ENCODE measurements at places on chromosomes 6 and 20.

- DNase-seq, result no peak
These were observed 151.0 kb upstream of the SMLR1 start for GRCh38 chr6:130676077-130676772.

GRCh38 chr6:108260126-108260808 lies 573 bp downstream of the SNX3 start:
- DNase-seq, result peak; percentile 41

- no peak for DNase-seq
These were observed 178.2 kb upstream of the HS3ST5 start for GRCh38 chr6:114520976-114521375.

DNA sequence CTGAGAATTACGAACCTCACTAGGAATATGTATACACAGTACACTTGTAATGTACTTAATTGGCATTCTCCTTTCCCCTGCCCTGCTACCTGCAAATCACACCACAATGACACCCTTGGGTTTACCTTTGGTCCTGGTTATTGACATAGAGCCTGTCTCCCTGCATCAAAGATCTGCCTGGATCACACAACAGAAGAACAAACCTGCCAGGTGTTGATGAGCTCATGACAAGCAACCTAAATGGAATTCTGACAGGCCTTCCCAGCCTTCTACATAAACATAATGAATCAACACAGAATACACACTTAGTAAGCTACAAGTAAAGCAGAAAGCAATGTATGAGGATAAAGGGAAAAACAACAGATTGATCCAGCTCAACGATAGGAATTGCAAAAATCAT lies 95.6 kb downstream of the HDGFL1 start:
- DNase-seq, result no peak

DNA sequence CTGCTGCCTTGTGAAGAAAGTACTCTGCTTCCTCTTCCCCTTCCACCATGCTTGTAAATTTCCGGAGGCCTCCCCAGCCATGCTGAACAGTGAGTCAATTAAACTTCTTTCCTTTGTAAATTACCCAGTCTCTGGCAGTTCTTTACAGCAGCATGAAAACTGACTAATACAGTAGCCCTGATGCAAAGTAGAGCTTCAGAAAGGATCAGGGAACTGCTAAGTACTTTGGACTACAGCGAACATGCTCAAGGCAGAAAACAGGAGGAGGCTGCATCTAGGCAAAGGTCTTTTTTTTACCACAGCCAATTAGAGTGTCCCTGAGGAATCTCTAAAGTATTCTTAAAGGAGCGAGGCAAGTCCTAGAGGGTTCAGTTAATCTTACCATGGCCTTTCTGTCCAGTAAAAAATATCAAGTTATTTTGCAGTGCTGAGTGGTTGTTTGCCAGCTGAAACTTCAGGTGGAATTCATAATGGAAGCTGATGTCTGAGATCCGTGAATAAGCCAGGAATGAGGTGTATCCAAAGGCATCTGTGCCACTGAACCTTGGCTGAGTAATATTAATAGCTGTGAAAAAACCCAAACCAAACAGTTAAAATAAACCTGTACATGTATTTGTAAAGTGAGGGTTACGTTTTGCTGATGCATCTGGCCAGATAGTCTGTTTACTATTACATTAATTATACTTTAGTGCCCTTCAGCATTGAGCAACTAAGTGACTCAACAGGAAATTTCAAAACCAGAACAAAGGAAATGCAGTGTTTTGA lies 170.4 kb downstream of the PHF3 start:
- peak; percentile 79 for DNase-seq

GRCh38 chr6:95589826-95590570 lies 12.7 kb downstream of the MANEA start:
- DNase-seq, result no peak

DNA sequence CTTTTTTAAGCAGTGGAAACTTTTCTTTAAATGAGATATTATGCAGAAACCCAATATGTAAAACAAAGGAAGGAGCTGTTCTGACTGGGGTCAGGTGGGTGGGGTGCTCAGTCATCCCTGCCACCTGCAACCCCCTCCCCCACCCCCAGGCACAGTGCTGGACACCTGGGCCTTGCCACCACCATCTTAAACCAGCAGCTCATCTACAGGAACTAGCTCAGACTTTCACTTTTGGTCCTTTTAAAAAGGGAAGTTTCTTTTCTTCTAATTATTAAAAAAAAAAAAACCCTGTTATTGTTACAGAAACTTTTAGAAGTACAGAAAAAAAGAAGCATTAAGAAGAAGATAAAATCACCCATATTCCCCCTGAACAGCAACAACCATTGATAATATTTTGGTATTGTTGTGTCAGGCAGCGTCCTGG lies 37.1 kb downstream of the PPP1R16B start:
- no peak for DNase-seq

- DNase-seq, result no peak
These were observed 7.6 kb upstream of the FAM110A start for GRCh38 chr20:825710-826421.

GRCh38 chr6:68237205-68237604 lies 397.9 kb upstream of the ADGRB3 start:
- DNase-seq, result no peak

DNA sequence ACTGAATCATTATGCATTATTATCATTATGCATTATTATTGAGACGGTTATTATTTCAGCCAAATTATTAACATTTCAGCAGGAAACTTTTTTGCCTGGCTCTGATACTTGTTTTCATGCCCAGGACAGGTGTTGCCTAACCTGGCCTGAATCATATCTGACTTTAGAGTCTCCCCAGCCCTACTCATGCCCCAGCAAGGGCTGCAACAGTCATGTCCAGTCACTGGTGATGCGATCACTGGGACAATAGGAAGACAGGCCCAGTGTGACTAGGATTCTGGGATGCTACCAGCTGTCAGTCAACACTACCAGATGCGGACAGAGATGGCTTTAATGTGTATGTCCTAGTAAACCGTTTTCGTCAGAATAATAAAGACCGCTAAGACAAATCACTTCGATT lies 285.0 kb downstream of the KHDC1L start:
- DNase-seq, result no peak

GRCh38 chr20:62791301-62792181 lies 4.7 kb upstream of the MRGBP start:
- DNase-seq, result peak; percentile 78

DNA sequence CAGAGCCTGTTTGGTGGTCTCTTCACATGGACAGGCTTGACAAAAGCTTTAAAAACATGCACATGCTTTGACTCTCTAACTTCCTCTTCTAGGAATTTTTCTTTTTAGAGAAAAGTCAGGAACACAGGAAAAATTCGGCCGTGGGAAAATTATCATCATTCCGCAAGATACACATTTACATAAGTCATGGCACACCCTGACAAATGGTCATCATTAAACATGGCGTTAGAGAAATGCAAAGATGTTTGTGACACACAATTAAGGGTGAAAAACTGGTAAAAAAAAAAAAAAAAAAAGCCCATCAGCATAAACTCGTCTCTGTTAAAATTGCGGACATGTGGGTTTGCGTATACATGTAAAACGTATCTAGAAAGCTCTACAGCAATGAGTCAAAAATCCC lies 134.2 kb upstream of the AGPAT4 start:
- DNase-seq, result no peak

Measured in LoVo (cell line).